ENCODE measurements at places on chromosomes 2 and 18.

DNA sequence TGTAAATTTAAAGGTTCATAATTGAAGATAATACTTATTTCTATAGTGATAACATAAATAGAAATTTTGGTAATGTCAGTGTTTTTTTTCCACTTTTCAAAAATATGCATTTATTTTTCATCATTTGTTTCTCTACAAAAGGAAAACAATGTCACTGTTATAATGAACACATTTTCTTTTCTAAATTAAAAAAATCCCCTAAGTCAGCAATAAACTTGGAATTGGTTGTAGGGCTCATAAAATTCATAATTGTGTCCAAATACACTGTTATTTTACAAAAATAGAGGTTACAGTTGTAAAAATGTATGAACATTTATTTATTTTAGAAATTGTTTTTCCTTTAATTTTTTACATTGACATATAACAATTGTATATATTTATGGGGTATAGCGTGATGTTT, 26.4 kb upstream of the SERPINB12 start:
- no peak for DNase-seq

GRCh38 chr2:67311536-67311935, 85.6 kb upstream of the ETAA1 start:
- no peak for DNase-seq

- peak; percentile 9 for DNase-seq
These were observed 19.0 kb downstream of the DYNC1I2 start for GRCh38 chr2:171706152-171706803.

DNA sequence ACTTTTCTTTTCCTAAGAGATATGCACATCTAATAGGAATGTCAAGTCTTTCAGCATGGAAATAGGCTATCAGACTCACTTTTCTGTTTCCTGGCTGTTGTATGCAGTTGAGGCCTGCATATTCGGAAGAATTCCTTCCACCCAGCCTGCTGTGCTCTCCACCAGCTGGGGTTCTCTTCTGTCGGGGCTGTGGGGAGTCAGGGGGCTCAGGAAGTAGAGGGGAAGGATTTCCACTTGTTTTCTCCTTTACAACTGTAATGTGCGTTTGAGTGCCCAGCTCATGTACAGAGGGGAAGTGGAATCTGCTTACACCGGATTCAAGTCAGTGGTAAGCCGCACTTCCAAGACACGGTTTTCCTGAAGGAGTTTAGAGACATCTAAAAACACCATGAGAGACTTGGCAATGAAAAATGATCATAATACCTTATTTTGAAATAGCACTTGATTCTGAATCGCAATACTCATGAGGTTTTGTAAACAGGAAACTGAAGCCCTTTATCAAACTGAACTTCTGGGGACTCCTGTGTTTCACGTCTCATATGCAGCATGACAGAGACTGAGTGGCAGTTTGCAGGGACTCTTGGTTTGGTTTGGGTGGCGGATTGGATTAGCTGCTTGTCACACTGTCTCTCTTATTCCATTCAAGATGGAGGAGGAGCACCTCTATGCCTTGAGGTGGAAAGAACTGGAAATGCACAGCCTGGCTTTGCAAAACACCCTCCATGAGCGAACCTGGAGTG, 90.4 kb downstream of the MTCL1 start:
- no peak for DNase-seq

DNA sequence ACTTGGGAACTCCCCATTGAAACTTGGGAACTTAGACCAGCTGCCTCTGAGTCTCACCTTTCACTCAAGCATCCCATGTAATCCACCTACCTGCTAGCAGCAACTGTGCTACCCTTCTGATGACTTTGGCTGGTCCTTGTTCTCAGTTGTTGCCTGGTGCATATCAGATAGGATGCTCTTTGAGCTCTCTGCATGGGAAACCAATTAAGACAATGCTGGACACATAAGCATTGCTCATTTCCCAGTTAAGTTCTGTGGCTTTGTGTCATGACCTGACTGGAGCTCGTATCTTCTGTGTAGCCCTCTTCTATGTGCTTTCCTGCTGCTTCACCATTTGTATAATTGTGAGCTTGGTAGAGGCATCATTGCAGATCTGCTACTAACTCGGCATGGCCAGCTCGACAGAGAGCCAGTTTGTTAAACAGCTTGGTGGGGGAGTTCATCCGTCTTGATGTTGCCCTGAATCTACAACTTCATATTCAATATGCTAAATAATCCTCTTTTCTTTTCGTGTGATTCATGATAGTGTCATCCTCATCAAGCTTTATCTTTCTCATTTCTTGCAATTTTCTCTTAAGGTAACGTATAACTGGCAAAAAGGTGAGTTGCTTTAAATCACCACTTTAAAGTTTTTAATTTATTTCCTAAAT, 447.5 kb upstream of the SLC14A2 start:
- DNase-seq = no peak

DNA sequence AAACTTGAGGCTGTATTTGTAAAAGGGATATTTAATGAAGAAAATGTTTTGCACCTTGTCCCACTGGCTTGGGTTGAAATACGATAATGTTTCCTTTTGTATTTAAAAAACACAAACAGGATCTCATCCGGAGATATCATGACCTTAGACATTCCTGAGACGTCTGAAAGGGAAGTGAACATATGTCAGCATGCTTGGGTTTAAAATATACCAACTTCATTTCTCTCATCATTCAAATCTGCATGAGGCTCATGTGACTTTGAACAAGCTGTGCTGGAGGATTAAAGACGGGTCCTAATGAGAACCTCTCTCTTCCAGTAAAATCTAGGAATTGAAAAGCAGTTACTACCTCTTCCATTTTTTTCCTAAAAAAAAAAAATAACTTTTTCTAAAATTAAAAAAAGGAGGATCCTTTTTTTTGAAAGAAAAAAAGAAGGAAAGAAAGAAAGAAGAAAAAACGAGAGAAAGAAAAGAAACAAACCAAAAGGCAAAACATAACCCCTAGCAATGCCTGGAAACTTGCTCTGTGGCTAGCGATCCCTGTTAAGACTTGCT, 106.8 kb upstream of the ZFP36L2 start:
- DNase-seq = no peak

GRCh38 chr18:55738483-55739114, 150.6 kb upstream of the TCF4 start:
- no peak for DNase-seq

GRCh38 chr18:47832348-47832747, 98.1 kb downstream of the SMAD2 start:
- no peak for DNase-seq

- no peak for DNase-seq
These were observed 82.1 kb downstream of the TMEM163 start for GRCh38 chr2:134636714-134637113.

DNA sequence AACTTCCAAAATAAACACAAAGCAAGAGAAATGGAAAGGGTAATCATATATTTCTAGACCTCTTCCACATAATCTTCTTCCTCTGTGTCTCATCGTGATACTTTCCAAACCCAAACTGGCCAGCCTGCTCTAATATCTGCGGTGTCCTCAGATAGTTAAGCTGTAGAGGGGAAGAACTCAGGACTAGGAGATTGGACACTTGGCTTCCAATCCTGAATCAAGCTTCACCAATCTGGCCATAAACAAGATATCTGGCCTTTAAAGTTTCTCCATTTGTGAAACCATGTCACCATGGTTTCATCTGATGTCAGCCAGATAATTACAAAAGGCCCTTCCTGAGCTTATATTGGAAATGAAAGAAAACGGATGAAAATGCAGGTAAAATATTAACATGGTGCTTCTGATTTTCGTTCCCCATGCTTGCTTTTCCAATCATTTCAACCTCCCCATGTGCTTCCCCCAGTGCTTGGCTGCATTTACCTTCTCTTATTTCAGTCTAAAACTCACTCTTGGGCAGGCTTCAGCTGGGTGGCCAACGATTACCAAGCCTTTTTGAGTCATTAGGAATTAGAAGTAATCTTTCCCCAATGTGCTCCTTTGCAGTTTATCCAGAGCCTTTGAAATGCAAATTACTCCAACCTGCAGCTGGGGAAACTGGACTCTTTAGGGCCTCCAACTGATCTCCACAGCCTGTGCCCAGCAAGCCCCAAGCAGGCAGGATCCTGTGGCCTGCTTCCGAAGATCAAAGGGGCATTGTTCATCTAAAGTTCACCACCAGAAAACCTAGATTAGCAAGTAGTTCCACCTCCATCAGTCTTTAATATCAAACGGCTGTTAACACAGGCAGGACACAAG, 44.5 kb upstream of the MYCN start:
- no peak for DNase-seq

DNA sequence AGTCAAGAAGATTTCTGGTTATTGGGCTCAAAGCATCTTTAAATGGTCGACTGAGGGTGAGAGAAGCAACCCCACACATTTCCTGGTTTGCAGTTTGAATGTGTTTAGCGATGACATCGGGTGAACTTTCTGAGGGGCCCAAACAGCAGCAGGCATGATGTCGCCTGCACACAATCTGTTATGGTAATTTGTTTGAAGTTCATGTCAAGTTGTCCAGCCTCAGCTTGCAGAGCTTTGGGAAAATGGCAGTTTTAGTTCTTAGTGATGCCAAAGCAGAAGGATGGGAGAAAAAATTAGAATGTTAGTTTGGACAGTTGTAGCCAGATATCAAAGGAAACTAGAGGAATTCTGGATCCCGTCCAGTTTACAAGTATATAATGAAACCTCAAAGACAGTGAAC, 284.6 kb downstream of the MBD5 start:
- DNase-seq = no peak

GRCh38 chr2:204850581-204850980, 305.3 kb downstream of the PARD3B start:
- no peak for DNase-seq

DNA sequence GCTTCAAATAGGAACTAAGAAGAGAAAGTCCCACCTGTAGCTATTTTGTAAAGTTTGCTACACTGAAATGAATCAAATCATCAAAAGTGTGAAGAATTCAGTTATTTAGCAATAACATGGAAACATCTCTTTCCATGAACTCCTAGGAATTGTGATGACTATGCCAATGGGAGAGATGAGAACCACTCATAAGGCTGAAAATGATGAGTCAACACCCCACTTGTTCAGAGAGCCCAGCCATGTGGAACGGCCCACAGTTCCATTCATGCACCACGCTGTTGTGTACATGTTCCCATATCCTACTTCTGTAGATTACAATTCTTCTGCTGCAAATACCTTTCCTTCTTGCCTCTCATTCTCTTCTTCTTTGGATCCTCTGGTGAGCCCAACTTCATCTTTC, 645.5 kb upstream of the ID2 start:
- DNase-seq = no peak

GRCh38 chr2:7933672-7934071, 748.2 kb upstream of the ID2 start:
- no peak for DNase-seq

- DNase-seq = no peak
These were observed 15.9 kb downstream of the SCG2 start for GRCh38 chr2:223586261-223586660.

- peak; percentile 36 for DNase-seq
These were observed 91.6 kb upstream of the MGAT4A start for GRCh38 chr2:98822301-98823164.

- no peak for DNase-seq
These were observed 8.2 kb upstream of the ALPG start for GRCh38 chr2:232398293-232399034.

GRCh38 chr18:44186001-44186400, 494.7 kb upstream of the SETBP1 start:
- DNase-seq = no peak

- no peak for DNase-seq
These were observed 197.9 kb downstream of the DSEL start for GRCh38 chr18:67318651-67319050.

DNA sequence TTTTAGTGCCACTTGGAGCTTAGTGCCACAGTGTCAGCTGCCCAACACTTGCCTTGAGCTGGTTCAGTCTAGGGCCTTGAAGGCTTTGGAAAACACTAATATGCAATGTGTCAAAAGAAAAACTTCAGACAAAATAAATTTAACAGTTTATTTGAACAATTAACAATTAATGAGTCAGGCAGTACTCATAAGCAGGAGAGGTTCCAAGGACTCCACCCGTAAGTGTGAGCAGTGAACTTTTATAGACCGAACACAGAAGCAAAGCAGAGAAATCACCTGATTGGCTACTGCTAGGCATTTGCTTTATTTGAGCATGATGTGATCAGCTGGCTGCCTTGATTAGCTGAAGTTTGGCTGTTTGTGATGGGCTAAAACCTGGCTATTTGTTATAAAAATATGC, 49.5 kb upstream of the TBC1D8 start:
- no peak for DNase-seq

- DNase-seq = no peak
These were observed 55.7 kb downstream of the RTTN start for GRCh38 chr18:70149616-70150301.

GRCh38 chr2:26298638-26299393, 47.1 kb upstream of the SELENOI start:
- peak; percentile 21 for DNase-seq

GRCh38 chr18:37787452-37787851, 221.9 kb upstream of the CELF4 start:
- no peak for DNase-seq

GRCh38 chr2:127072396-127072795, 34.6 kb downstream of the BIN1 start:
- no peak for DNase-seq

DNA sequence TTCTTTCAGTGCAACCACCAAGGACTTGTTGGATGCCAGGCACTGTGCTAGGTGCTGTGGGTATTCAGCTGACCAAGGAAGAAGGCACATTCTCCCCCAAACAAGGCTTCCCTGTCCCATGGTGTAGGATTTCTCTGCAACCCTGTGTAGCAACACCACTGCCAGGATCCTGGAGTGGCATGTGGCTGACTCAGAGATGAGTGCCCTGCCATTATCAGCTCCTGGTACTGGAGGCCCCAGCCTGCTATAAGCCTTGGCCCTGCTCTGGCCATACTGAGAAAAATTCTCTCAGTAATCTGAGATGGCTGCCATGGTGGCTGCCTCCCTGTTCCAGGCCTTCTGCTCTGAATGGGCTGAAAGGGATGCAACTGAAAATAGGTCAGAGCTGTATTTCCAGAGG, 4.3 kb downstream of the SMYD5 start:
- no peak for DNase-seq

GRCh38 chr2:179965291-179966258, 41.5 kb downstream of the CWC22 start:
- no peak for DNase-seq

- no peak for DNase-seq
These were observed 31.5 kb upstream of the LGALSL start for GRCh38 chr2:64422466-64422865.

DNA sequence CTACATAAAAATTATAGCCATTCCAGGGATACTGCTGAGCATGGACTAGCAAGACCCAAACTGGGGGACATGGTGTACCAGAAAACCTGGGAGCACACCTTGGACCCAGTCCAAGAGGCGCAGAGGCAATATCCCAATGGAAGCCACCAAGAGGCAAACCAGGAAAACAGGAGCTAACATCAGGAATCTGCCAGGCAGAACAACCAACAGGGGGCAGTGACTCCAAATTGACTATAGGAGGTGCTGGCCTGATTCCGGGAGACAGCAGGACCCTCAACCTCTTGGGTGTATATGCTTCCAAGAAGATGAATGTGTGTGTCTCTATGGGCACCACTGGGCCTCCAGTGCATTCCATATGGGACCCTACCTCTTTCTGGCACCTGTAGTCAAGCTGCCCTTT, 172.7 kb upstream of the ARL4C start:
- no peak for DNase-seq

All from activated CD4-positive, alpha-beta T cell treated with anti-CD3 and anti-CD28 coated beads, Interleukin-2, Interleukin-4, amounts not matched to agents 100 ng/mL and 50 ng/mL, durations not matched to agents 16 hours and 8 hours (primary cell).